Right forelimb (tissue), 1 donor: ENCODE measurements at places on chromosomes 7 and 10.

DNA sequence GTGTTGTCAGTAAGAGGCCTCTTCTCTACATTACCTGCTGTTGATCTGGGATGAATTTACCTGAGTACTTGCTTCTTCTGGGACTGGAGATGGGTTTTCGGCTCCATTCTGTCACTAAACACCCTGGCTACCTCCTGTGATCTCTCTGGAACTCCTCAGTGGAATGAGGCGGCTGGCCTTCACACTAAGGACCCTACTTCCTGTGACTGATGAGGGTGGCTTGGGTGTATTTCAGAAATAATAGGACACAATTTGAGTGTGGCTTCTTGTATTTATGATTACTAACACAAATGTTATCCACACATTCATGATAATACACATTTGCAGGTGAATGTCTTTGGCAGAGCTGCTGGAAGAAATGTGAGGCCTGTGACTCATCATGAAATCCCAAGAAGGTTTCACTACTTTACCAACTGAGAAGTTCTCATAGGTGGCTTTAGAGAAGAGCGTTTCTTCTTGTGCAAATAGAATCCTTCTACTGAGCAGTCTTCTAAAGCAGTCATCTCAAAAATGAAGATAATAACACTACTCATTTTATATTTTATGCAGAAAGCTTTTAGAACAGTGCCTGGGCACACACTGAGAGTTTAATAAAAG lies 21.3 kb upstream of the EVX1 start:
- DNase-seq = peak; percentile 18

DNA sequence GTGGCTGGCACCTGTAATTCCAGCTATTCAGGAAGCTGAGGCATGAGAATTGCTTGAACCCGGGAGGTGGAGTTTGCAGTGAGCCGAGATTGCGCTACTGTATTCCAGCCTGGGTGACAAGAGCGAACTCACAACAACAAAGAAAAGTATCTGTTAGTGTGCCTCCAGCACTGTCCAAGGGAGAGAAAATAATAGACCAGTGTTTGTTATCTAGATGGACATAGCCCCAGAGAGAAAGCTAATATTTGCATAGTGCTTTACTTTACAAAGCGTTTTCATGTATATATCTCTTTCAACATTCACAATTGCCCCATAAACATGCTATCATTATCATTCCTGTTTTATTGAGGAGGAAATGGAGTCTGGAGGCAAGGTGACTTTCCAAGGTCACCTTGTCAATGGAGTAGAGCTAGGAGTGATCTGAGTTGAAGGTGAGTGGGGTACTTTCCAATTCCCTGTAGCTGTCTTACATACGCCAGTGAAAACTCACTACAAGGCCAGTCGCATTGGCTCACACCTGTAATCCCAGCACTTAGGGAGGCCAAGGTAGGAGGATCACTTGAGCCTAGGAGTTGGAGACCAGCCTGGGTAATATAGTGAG lies 49.7 kb upstream of the KIF5B start:
- DNase-seq = no peak

- no peak for DNase-seq
Measured at GRCh38 chr7:75042286-75042685, 31.3 kb downstream of the RCC1L start.

GRCh38 chr7:90345595-90346335 lies 751 bp upstream of the GTPBP10 start:
- DNase-seq = peak; percentile 51

- DNase-seq = no peak
Measured at GRCh38 chr7:73963252-73963822, 64.6 kb upstream of the ELN start.

DNA sequence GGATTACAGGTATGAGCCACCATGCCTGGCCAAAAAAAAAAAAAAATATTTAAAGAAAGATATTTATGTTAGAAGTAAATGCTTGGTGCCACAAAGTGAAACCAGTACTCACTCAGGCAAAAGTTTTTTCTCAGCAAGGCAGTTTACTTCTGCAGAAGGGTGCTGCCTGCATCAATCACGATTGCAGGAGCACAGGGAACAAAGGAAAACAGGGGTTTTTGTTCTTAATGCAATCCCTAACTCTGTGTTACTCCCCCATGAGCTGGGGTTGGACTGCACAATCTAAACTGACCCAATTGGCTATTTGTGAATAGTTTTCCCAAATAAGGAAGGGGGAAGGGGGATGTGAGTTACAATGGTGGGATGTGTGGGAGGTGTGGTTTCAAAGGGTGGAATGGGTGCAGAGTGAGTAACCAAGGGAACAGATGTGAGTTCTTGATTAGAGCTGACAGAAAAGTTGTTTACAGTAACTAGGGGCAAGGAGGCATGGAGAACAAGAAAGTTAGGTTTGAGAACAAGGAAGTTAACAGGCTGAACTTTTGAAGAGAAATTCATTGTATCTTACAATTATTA lies 255.4 kb downstream of the TYW1 start:
- DNase-seq = no peak

DNA sequence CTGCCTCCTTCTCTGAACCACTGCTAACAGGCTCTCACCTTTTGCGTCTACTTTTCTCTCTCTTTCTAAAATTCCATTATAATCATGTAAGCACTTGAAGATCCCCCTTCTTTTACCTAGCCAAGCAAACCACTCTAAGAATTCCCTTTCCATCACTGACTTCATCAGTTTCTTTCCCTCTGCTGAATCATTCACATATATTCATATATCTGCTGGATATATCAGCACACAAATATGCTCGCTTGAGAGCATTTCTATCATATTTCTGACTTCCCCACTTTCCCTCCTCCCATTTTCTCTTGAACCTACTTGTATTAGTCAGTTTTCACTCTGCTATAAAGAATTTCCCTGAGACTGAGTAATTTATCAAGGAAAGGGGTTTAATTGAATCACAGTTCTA lies 84.2 kb upstream of the LRRN3 start:
- DNase-seq = no peak

DNA sequence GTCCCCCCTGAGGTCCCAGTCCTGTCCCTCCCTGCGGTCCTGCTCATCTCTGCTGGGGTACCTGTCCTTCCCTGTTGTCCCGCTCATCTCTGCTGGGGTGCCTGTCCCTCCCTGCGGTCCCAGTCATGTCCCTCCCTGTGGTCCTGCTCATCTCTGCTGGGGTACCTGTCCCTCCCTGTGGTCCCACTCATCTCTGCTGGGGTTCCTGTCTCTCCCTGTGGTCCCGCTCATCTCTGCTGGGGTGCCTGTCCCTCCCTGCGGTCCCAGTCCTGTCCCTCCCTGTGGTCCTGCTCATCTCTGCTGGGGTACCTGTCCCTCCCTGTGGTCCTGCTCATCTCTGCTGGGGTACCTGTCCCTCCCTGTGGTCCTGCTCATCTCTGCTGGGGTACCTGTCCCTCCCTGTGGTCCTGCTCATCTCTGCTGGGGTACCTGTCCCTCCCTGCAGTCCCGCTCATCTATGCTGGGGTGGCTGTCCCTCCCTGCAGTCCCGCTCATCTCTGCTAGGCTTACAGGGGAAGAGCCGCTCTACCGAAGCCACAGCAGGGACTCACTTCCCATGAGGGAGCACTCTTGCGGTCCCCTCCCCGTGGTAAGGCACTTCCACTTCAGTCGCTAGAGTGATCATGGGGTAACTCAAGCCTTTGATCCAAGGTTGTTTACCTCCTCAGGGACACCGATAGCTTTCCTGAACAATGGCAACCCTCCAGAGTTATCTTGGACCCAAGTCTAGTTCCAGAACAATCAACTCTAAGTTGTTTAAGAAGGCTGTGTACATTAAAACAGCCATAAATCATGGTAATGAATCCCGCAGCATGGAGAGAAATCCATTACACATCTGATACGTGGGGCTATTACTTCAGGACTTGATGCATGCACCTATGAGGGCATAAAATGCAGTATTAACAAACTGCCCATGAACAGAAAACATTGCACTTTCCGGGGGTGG lies 46.8 kb upstream of the MNX1 start:
- no peak for DNase-seq

GRCh38 chr7:105617280-105618015 lies 36.2 kb upstream of the EFCAB10 start:
- no peak for DNase-seq

DNA sequence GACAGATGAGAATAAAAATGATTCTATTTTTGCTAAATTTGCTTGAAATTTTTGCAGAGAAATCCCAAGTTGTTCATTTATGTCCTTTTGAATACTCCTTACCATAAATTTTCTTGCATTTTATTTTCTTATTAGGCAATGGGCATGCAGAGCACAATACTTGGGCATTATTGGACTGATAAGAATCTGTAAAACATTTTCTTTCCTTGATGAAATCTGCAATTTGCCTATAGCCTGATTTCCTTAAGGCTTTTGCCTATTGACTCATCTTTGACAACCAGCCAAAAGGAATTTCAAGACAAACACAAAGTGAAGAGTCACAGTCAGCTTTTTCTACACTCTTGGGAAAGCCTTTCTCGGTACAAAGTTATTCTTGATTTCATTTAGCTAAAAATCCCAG lies 30.5 kb upstream of the GNAT3 start:
- no peak for DNase-seq

DNA sequence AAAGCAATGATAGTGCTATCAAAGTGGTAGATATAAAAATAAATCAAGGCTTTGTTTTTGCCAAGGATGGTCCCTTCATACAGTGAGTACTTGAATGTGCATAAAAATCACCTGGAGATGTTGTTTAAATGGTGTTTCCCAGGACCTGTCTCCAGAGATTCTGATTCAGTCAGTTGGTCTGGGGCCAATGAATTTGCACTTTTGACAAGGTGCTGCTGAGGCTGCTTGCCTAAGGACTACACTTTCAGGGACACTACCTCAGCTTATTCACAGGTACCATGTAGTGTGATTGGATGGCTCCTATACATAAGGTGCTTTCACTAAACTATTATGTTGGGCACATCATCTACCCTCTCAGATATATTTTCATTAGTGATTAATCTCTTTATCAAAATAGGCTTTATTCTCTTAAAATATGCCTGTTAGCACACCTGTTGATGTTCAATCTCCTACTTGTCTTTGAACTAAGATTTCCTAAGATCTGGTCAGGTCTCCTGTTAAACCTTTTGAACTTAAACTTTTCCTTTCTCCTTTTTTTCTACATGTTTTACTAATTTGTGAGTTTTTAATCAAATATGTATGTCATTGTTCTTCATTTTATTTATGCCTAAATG lies 24.3 kb downstream of the CAPZA2 start:
- DNase-seq = no peak

DNA sequence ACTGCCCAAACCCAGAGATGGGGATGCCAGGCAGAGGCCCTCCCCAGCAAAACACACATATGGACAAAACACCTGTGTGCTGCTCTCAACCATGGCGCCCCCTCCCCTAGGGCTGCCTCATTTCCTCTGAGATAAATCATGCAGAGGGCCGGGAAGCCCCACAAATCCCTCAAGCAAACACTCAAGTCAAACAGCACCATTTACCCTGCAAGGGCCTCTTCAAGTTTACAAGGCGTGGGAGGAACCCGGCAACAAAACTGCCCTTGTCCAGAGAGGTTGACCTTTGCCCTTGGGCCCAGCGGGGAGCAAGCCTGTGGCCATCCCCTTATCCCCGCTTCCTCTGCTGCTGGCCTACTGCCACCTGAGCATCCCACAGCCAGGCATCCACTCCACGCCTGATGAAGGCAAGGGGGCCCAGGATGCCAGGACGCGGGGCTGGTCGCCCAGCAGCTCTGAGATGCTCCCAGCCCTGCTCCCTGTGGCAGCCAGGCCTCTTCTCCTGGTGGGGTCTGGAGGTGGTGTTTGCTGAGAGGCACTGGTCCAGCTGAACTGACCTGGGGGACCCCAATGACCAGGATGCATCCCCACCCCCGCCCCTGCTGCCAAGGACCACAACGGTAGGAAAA lies 77.4 kb downstream of the DLG5 start:
- no peak for DNase-seq

- DNase-seq = peak; percentile 4
Measured at GRCh38 chr10:78853864-78854263, 214.9 kb upstream of the ZMIZ1 start.

DNA sequence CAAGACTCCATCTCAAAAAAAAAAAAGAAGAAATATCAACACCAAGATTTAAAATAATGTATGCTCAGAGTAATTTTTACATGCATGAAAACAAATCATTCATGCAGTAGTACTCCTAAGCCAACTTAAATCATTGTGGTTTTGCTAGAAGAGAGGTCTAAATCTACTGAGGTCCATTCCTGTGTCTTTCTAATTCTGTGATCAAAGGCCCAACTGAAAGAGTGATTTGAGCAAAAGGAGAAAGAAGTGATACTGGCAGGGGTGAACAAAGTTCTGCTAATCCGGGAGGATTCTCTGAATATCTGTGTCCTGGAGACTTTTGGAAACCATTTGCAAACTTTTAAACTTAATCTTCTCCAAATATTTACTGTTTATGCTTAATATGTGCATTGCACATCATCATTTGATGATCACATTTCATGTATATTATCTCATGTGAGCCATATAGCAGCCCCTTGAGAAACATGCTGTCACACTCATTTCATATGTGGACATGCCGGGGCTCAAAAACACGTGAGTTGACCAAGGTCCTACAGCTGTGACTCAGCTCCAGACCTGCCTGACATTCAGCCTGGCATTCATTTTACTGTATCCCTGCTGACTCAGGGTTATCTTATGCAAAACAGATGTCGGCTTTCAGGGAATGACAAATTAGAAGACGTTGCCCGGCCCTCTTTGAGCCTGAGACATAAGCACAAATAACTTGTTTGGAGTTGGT lies 76.4 kb downstream of the FAM107B start:
- DNase-seq = no peak

DNA sequence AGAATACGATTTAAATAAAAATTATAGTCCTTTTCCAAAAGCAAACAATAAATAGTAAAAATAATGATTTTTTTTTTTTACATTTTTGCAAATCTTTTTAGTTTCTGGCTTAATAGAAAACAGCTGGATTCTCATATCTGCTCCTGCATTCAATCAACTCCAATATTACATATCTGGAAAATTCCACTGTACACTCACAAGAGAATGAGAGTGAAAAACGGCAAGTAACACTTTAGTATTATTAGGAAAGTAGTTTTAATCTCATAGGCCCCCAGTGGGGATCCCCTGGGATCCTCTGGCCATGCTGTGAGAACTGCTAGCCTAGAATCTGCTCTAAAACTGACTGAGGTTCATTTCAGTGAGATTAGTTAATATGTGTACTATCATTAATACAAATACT lies 128.6 kb upstream of the LRRN3 start:
- no peak for DNase-seq

- peak; percentile 88 for DNase-seq
Measured at GRCh38 chr10:11270135-11270857, 252.6 kb downstream of the CELF2 start.

DNA sequence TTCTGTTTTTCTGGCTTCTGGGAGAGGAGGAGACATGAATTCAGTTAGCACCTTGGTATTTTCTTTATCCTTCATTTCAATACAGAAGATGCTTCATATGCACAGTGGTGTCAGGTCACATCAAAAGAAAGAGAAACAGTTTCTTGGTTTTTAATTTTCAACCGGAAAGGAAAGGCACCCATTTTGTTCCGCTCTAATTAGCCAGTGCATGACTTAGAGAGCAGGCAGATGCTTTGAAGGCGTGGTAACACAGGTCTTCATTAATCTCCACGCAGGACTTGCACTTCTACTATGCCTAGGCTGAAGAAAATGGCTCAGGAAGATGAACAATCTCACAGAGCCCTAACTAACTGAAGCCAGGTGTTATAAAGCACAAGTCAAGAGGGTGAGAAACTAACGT lies 70.4 kb upstream of the ATRNL1 start:
- DNase-seq = no peak

GRCh38 chr10:91564508-91564907 lies 68.4 kb downstream of the PPP1R3C start:
- DNase-seq = no peak

GRCh38 chr7:102872460-102872859 lies 40.3 kb upstream of the LRRC17 start:
- no peak for DNase-seq

- DNase-seq = no peak
Measured at GRCh38 chr7:55271661-55272060, 93.5 kb upstream of the LANCL2 start.
